ENCODE measurements at places on chromosomes 7 and 10.

GRCh38 chr7:33334349-33334748, 205.0 kb downstream of the BBS9 start:
- no peak for DNase-seq

DNA sequence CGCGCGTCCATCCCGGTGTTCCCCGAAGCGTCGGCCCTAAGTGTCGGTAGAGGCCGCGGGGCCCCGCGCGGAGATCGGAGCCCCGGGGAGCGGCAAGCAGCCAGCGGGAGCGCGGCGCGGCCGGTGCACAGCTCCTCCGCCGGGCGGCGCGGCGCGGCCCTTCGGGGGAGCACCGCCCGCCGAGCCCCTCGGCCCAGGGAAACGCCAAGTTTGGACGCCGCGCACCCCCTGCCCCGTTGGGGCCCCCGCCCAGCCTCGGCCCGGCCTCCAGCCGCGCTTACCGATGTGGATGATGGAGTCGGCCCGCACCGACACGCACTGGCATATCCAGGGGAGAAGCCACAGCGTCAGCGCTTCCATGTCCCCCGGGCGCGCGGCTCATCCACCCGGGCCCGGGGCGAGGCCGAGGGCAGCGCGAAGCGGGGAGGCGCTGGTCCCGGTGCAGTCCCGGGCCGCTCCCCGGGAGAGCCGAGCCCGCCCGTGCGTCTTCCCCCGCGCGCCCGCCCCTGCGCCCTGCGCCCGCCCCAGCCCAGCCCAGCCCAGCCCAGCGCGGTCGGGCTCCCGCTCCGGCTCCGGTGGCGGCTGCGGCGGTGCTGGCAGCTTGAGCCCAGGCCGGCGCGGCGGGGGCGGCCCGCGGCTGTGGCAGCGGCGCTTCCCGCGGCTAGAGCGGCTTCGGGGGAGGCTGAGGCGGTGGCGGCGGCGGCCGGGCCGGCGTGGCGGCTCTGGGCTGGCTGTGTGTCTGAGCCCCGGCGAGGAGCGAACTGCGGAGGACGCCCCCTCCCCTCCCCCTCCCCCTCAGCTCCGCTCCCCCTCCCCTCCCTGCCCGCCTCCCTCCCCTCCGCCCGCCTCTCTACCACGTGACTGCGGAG, at the start of gene GRID1:
Gene GRID1, minus strand, starts transcription at position 763 of the 869 bp plus-strand sequence.
- no peak for DNase-seq

DNA sequence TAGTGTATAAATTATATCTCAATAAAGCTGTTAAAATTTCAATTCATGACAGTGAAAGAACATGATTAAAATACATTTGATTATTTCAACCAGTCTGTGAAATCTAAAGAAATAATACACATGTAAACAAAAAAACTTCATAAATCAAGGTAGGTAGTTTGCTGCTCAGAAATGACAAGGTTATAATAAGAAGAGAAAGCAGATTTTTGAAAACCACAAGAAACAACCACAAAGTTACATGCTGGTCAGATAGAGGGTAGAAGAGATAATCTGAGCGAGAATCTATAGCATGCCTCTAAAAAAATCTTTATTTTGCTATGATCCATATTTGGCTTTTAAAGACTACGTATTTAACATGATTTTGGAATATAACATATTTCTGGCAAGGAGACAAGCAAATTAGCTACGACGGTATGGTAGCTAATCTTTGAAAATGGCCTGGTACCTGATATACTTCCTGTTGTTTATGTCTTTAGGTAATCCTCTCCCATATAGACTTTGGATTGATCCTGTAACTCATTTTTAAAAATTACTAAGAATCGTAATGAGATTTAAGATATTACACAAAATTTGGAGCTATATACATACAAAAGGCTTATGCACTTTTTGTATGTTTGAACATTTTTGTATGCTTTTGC, 23.5 kb upstream of the VCL start:
- DNase-seq: no peak

GRCh38 chr7:30699706-30700495, 17.6 kb upstream of the CRHR2 start:
- DNase-seq: no peak

GRCh38 chr10:61136139-61136538, 192.2 kb upstream of the RHOBTB1 start:
- DNase-seq: no peak

- DNase-seq: no peak
Observed at GRCh38 chr7:97012365-97013133, 7.2 kb downstream of the DLX6 start.

- DNase-seq: no peak
Observed at GRCh38 chr10:103154521-103155299, 38.4 kb downstream of the NT5C2 start.

GRCh38 chr7:33190688-33191304, 61.4 kb downstream of the BBS9 start:
- no peak for DNase-seq

DNA sequence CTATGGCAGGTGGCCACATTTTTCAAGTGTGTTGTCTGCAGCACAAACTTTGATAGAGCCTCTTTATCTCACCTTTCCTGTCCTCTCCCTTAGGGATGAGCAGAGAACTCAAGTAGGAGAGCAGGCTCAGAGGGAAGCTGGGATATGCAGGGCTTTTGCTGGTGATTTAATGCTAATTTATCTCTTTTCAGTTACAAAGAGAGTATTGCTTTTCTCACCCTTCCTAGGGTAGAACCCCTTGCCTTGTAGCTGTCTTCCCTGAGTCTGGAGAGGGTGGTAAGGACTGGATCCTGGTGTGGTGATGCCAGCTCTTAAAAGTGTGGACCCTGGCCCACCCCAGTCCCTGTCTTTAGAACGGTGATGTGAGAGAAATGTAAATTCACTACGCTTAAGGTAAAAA, 1061.4 kb downstream of the TYW1 start:
- DNase-seq: no peak

GRCh38 chr10:94310369-94310768, 52.4 kb downstream of the NOC3L start:
- no peak for DNase-seq

DNA sequence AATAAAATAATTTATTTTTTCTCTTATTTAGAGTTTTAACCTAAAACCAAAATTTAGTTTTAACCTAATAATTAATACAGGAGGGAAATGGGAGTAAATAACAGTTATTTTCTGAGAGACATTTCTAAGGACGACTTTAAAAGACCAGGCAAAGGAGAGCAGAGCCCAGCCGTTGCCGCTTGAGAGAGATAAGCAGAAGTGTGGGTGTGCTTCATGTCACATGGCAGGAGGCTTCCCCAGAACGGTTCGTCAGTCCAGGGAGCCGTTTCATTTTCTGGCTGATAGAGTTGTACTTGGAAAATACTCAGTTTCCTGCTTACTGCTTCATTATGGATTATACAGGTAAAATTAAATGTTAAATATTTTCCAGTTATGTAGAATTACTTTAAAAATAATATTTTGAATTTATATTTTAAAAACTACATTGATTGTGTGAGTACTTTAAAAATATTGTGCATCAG, 61.4 kb downstream of the ST7 start:
- DNase-seq: no peak

DNA sequence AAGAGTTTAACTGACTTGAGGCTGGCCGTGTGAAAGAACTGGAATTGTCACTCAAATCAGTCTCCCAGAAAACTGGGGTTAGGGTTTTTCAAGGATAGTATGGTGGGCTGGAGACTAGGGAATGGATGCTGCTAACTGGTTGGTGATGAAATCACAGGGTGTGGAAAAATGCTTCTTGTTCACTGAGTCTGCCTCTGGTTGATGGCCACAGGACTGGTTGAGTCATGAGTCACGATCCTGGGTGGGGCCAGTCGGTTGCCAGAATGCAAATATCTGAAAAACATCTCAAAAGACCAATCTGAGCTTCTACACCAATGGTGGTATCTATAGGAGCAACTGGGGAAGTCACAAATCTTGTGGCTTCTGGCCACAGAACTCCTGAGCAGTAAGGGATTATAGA, 16.3 kb upstream of the BAMBI start:
- DNase-seq: no peak

DNA sequence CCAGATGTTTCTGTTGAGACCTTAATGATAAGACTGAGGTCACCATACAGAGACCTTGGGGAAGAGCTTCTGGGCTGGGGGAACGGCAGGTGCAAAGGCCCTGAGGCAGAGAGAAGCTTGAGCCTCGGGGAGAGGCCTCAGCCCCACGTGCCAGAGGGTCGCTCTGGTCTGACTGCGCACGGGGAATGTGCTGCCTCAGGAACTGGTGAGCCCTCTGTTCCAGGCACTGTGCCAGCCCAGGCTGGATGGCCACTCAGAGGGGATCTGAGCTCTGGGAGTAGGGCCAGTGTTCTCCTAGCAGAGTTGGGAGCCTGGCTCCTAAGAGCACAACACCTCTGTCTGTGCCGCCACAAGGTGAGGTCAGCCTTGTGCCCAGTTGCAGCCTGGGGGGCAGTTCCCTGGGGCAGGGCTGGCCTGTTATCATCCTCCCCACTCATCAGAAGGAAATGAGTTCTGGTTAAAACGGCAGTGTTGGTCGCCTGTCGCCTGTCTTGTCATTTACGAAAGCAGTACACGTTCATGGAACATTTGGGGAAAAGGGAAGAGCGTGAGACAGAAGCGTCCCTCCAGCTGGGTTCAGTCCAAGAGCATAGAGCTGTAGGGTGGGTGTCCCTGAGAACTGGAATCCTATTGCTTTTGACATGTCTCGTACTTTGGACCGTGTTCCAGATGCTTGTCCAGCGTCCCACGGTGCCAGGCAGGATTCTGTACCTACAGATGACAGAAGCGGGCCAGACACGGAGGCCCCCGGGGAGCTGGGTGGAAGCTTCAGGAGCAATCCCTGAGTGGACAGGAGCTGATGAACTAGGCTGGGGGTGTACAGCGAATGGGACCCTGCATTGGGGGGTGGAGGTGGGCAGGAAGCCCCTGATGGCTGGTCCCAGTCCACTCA, 4.3 kb downstream of the TTYH3 start:
- no peak for DNase-seq

DNA sequence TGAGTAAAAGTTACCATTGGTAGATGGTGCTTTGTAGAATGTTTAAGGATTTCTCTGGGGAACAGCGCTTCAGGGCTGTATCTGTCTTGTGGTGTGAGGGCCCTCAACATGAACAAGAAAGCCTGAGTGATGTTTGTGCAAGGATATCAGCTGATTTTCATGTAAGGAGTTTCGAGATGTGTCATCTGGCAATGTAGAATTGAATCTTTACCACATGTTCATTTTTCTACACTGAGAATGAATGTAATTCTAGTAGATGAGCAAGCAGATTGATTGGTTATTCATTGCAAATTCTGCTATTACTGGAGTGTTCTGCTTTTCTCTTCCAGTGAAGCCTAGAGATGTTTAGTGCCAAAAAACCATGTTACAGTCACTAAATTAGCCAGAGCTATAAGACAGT, 87.7 kb downstream of the ST7 start:
- DNase-seq: no peak

DNA sequence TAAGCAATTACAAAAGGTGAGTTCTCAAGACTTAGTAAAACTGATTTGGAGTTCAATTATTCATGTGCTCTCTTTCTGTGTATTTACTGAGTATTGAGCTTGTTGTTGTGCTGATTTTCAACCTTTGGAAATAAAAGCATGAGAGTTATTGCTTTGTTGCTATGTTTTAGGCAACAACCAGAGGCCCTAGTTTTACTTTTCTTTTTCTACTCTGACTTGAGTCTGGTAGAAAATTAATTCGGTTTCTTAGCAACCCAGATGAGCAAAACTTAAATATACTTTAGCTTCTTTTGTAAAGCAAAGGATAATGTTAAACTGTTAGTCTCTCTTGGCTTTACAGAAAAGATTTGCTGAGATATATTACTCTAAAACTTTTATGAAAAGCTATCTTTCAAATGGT, 66.4 kb upstream of the SCIN start:
- DNase-seq: no peak

DNA sequence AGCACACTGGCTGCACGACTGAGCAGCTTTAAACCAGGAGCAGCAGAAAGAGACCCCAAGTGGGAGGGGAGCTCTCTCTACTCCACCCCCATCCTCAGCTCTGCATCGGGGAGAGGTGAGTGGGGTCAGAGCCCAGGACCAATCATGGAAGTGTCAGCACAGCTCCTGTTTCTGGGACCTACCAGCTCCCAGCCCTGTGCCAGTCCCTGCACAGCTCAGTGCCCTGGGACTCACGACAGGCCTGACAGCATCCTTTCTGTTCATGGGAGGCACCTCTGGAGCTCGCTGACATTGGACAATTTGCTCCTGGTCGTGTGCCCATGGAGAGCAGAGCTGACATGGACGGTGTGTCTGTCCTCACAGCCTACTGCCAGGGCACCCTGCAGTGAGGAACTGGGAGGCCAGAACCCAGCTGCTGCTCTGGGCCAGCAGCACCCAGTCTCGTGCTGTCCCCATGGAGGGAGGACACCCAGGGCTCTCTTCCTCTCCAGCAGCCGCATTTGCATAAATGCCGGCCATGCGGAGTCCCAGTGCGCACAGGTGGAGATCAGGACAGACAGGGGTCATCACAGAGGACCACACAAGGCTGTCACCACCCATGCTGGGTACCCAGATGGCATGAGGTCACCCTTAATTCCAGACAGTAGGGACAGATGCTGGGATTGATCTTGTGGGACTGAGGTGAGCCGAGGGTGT, 45.9 kb upstream of the MSMB start:
- no peak for DNase-seq

GRCh38 chr10:91022924-91023699, 102.2 kb upstream of the ANKRD1 start:
- DNase-seq: no peak

- DNase-seq: no peak
Observed at GRCh38 chr7:150756858-150757257, 19.6 kb downstream of the GIMAP5 start.

DNA sequence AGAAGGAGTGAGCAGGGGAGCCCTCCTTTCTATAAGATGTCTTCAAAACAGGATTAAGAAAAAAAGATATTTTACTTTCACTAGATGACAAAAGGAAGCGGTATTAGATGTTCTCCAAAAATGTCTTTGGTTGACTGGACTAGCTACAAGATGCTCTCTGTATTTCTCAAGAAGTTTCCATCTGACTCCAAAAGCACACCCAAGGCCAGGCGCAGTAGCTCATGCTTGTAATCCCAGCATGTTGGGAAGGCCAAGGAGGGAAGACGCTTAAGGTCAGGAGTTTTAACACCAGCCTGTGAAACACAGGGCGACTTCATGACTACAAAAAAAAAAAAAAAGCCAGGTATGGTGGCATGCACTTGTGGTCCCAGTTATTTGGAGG, 84.5 kb downstream of the PIP4K2A start:
- no peak for DNase-seq

DNA sequence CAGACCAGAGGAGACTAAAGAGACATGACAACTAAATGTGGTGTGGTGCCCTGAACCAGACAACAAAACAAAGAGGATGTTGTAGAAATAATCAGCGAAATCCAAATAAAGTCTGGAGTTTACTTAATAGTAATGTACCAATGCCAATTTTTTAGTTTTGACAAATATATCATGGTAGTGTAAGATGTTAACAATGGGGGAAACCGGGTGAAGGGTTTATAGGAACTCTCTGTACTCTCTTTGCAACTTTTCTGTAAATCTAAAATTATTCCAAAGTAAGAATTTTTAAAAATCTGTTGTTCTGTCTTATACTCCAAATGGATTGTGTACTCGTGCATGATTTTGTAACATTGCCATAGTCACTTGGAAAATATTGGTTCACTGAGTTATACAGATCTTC, 129.3 kb downstream of the CNNM2 start:
- no peak for DNase-seq

GRCh38 chr7:149009527-149009926, 18.8 kb downstream of the PDIA4 start:
- no peak for DNase-seq

Data from activated CD8-positive, alpha-beta memory T cell treated with anti-CD3 and anti-CD28 coated beads for 4 hours (primary cell).